NCI-H2029 treated with DMSO at 0.1 percent for 48 hours (cell line): ENCODE measurements at places on chromosomes 16 and 17.
A peak's percentile ranks its signal among the peaks of the same experiment; 100 is the strongest.

DNA sequence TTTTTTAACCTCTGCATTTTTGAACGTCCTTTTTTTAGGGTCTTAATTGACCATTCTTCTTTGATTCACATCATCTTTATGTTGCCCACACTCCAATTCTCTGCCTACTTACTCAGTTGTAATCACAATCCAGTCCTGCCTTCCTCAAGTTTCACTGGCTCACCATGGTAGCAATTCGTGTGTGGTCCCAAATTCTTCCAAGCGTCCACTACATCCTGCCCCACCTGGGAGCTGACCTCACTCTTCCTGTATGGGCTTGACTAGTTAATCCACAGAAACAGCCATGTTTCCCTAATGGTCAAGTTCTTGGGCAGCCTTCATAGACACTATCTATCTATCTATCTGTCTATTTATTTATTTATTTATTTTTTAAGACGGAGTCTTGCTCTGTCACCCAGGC is 7.1 kb downstream of the TLCD2 start:
- no peak for DNase-seq

DNA sequence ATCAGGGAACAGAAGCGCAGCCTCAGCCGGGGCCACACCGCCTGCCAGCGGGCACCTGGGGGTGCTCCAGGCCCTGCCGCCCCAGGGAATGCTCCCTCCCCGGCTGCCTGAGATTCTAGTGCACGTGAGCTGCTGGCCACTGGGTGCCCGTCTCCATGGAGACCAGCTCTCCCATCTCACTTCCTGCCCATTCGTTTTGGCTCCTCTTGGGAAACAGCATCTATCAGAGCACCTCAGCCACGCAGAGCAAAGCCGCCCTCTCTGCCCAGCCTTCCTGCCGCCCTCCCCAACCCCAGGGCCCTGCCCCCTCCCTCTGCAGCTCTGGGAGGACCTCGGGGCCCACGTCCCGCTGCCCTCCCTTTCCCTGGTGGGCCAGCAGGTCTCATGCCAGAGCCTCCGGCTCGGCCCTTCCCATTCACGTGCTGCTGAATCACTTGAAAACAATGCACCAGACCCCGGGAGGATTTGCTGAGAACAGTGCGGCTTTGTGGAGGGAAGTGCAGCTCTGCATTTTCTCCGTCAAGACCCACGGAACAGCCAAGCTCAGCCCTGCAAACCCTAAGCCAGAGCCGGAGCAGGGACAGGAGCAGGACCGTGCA is 19.4 kb downstream of the CEP295NL start:
- no peak for DNase-seq

GRCh38 chr17:29179232-29180033 is 765 bp downstream of the MYO18A start:
- no peak for DNase-seq

- no peak for DNase-seq
Observed at GRCh38 chr17:17154981-17155380, 51.2 kb downstream of the PLD6 start.

- no peak for DNase-seq
Observed at GRCh38 chr17:6862825-6863224, 31.3 kb upstream of the TEKT1 start.

GRCh38 chr16:87802670-87803069 is 36.9 kb upstream of the KLHDC4 start:
- DNase-seq, result no peak

DNA sequence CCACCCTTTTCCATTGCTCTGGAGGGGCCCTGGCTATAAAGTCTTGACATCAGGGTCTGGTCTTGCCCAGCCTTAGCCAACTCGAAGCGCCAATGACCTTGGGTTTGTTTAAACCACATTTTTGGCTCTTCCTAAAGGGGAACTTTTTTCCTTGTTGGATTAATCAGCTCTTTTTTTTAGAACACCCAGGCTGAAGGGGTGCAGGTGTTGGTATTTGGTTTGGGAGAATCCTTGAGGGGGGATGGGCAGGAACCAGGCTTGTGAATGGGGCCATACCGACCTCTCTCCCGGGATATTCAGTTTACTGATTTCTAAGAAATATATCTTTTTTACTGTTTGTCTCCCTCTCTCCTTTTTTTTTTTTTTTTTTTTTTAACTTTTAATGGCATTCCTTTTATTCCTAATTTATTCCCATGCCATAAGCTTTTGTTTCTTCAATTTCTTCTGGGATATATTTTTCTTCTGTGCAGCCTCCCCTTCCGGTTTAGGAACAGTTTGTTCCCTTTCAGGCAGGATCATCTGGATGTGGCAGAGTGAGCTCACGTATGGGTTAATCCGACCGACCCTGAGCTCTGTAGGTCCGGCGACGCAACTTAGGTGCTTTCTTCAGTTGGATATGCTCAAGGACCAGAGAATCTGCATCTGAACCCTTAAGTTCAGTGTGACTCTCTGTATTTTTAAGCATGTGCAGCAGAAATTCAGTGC is 129.5 kb downstream of the ABCC6 start:
- no peak for DNase-seq

DNA sequence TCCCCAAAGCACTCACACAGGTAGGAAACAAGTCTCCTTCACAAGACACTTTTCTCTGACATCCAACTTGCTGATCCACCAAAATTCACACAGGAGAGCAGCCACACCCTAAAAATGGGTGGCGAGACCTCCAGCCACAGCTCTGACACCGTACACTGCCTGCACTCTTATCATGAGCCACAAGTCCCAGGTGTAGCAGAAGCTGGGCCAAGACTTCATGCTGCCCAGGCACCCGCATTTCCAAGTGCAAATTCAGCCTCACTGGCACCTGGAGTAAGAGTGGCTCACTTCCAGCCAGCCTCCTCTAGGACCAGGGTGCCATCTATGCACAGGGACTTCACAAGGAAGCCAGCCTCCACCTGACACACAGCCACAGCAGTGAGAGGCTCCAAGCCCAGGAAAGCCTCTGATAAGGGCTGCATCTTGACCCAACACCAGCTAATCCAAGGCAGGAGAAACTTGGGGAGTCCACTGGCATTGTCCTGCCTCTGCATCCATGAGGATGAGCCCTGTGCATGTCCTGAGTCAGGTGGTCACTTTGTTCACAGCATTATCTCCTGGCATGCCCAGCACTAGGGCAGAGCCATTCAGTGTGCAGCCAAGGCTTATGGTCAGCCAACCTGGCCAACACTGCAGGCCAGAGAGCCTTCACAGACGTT is 2.6 kb upstream of the ZNF768 start:
- DNase-seq, result no peak

DNA sequence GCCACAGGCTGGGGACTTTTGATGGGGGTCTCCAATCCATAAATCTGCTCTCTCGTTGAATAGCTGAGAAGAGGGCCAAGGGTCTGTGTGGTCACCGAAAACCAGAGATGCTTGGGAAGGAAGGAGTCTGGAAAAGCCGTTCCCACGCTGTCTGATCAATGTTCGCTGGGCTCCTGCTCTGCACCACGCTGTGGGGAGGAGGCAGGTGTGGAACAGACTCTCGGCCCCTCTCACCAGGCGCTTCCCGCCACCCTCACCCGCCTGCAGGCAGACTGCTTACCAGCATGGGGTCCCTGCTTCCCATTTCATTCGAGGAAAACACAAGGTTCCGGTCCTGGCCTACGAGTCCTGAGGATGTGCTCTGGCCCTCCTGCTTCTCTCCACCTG is 702 bp upstream of the ALDH3A1 start:
- no peak for DNase-seq

DNA sequence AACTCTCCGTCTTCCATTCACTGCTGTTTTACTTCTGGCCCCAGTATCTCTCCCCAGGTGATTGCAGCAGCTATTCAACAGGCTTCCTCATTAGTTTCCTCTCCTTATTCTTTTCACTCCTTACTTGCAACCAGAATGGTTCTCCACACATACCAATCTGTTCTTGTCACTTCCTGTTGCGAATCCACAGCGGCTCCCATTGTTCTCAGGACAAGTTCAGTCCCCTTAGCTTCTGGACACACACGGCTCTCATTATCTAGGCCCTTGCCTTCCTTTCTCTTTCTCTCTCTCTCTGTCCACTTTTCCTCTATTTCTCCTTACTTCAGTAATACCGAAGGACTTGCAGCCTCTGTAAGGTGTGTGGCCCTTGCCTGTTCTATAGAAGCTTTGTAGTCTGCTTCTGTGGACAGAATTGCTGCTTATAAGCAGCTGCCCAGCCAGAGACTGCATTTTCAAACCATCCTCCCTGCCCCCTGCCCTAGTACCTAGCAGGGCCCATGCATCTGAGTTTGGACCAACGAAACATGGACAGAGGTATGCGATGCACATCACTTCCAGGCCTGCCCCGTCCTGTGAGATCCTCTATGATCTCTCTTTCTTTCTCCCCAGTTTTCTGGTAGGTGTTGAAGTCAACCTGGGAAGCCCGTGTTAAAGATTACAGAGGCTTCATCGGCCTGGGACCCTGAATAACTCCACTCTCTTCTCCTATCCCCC is 45.7 kb downstream of the VAT1L start:
- DNase-seq, result no peak

GRCh38 chr16:86844695-86845094 is 266.3 kb downstream of the FOXL1 start:
- DNase-seq, result no peak

GRCh38 chr16:4801051-4801961 is 1.1 kb downstream of the ROGDI start:
- DNase-seq, result no peak

DNA sequence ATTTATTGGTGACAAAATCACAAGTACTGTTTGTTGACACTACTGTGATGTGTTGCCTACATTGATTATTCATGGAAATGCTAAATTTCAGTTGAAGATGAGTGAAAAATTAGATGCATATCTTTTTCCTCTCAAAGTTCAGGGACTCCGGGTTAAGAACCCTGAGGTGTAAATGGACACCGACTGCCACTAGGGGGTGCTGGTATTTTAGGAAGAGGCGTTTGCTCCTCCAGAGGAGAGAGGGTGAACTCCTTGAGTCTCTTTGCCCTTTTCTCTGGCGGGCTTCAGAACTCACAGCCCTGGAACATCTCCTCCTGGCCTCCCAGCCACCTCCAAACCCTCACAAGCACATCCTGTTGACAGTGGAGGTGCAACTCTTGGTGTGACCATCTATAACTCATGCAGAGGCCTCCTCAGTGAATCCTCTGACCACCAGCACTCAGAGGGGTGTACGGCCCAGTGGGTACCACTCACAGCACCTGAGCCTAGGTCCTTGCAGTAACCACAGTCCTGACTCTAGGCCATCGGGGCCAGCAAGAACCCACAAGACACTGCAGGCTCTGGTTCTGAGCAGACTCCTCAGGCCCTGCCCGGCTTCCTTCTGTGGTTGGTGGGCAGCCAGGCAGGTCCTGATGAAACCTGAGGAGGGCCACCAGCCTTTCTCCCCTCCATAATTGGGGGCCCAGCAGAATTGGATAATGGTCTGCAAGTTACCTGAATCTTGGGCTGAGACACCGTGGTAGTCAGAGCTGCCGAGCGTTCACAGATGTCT is 26.2 kb upstream of the PIK3R5 start:
- peak; percentile 3 for DNase-seq

DNA sequence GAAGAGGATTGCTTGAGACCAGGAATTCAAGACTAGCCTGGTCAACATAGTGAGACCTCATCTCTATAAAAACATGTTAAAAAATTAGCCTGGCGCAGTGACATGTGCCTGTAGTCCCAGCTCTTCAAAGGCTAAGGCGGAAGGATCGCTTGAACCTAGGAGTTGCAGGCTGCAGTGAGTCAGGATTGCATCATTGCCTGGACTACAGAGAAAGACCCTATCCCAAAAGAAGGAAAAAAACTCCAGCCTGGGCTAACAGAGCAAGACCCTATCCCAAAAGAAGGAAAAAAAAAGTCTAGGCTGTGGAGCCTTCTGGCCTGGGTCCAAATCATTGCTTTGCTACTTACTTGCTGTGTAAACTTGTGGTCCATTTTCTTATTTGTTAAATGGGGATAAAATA is 4.9 kb downstream of the CCP110 start:
- DNase-seq, result no peak

DNA sequence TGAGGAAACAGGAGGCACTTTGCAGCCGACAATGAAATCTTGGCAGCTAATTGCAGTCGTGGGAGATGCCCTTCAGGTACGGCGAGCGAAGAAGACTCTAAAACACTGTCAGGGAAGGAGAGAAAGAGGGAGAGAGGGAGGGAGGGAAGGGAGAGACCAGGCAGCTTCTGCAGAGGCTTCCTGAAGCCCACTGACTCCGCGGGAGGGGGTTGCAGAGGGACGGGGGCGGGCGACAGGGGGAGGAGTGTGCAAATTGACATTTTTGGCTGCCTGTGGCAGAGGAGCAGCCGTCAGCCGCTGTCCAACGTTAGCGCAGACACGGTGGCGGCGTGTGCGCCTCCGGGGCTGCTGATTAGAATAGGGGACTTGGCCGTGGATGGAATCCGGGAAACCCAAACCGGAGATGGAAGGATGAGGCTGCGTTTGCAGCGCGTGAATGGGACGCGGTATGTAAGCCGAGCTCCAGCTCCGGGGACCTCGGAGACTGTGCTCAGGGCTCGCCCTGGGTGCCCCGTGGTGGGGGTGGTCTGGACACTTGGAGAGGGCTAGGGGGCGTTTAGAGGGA is 849.1 kb upstream of the RBFOX1 start:
- no peak for DNase-seq
